ENCODE measurements at places on chromosomes 6 and 20.

- DNase-seq = no peak
These were observed 6.5 kb upstream of the DST start for GRCh38 chr6:56649053-56649769.

DNA sequence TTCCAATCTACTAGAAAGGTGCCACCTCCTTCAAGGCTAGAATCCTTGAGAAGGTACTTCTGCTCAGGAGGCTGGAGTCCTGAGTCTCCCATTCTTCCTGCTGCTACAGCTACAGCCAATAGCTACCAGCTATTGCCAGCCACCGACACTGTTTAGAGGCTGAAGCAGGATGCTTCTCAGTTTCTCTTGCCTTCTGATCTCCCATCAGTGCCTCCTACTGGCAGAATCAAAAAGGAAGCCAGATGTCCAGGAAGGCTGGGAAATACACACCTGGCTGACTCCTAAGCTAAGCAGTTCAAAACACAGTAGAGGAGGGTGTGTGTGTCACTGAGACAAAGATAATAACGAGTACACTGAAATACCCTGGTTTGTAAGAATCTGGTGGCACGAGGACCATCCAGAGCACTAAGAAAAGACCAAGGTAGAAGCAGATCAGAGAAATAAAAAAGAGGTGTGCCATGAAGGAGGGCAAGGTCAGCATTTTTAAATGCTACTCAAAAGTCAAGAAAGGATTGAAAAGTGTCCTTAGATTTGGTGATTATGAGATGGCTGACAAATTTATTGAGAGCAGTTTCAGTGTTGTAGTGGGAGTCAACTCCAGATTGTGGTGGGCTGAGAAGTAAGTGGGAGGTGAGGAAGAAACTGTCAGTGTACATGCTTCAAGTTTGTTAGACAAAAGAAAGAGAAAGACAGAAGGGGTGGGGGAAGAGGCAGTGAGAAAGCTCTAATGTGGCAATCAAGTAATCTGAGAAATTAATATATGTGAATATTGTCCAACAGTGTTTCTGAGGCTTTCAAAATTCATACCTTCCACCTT is 2.3 kb upstream of the HLA-DMA start:
- no peak for DNase-seq

DNA sequence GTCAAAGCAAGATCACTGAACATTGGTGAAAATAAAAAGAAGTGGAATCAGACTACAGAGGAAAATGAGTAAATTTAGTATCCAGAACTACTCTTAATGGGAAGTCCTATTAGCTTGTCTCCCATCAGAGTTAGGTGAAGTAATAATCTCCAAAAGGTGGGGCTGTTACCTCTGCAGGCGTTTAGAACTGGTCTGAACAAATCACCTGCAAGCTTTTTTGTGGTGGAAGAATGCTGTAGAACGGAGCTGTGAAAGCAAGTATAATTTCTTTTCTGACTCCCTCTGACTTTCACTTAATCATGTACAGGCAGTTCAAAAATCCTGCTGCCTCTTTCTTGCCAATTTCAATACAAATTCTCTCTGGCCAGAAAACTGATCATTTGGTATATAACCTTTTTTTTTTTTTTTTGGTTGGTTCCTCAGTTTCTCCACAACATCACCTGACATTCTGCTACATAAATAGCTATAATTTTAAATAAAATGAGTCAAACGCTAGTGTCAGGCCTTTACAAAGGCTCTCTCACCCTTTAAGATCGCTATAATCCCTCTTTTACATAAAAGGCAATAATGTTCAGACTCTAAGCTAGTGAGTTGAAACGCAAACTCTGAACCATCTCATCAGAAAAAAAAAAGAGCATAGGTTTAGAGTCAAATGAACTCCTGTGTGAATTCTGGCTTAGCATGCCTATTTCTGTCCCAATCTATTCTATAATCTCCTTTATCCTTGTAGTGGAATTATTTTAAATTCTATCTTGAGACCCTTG is 38.8 kb downstream of the CITED2 start:
- DNase-seq = no peak

DNA sequence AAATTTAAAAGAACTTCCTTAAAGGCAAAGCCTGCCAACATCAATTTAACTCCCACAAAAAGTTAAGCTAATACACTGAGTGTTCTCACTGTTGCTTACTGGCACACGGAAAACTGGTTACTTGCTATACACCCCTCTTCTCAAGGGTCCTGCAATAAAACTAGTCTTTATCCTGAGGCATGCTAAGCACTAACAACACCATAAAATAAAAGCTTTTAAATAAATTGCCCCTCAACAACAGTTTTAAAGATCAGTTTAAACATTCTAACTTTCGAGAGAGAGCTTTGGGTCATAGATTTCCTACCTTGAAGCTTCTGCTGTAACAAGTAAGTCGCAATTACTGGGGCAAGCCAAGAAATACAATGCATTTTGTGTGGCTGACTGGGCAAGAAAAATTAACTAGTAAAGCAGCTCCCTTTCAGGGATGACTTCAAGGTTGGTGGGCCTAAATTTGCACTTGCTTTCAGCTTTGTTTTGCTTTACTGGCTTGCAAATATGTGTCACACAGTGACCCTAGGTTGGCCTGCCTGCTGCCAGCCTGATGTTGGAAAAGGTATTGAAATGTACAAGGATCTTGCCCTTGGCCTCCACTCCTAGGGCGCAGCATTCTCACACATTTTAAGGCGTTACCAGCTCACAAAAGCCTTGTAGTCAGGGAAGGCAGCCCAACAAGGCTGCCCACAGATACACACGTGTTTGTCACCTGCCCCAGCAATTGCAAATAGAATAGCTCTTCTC is 4.0 kb upstream of the HEY2 start:
- DNase-seq = no peak

GRCh38 chr6:93391965-93392364 is 27.4 kb downstream of the EPHA7 start:
- no peak for DNase-seq

GRCh38 chr6:157292202-157292601 is 31.1 kb downstream of the TMEM242 start:
- DNase-seq = no peak

- DNase-seq = no peak
These were observed 143.1 kb upstream of the INSM1 start for GRCh38 chr20:20224806-20225205.

DNA sequence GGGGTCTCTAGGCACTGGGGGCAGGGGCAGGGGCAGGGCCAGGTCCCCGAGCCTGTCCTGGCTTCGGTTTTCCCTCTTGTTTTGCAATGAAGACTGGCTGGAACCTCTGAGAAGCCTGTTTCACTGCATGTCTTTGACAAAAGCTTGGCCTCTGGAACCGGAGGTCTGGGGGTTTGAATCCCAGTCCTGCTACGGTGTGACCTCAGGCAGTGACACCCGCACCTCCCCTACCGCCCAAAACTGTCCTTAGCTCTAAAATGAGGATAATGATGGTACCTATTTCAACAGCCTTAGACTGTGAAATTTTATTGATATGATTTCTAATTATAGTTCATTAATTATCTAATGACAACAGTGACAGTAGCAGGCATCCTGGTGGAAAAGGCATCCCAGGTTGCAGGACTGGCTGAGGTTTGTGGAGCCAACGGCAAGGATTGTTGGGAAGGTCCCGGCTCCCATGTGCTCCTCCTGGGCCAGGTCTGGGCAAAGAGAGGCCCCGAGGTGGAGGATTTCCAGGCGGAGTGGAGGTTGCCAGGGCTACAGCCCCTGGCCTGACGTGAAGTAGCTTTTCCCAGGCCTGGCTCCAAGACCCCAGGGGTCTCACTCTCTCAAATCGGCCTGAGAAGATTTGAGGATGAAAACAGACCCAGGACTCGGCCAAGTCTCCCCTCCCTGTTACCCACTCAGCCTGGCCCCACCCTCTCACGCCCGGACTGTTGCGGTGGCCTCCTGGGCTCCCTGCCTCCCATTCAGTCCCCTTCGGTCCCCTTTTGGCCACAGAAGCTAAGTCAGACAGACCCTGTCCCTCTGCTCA is 57.9 kb downstream of the SNAI1 start:
- no peak for DNase-seq

Measured in esophagus squamous epithelium (tissue), 5 donors.